T follicular helper cell (primary cell): ENCODE measurements at places on chromosomes 6 and 20.

GRCh38 chr6:129419324-129419723, 290.7 kb downstream of the ARHGAP18 start:
- DNase-seq: no peak

GRCh38 chr20:35529552-35529951, at the start of gene C20orf173:
C20orf173 (minus strand) TSS chr20:35529652; CDS start chr20:35529373, 279 bp downstream.
- no peak for DNase-seq

DNA sequence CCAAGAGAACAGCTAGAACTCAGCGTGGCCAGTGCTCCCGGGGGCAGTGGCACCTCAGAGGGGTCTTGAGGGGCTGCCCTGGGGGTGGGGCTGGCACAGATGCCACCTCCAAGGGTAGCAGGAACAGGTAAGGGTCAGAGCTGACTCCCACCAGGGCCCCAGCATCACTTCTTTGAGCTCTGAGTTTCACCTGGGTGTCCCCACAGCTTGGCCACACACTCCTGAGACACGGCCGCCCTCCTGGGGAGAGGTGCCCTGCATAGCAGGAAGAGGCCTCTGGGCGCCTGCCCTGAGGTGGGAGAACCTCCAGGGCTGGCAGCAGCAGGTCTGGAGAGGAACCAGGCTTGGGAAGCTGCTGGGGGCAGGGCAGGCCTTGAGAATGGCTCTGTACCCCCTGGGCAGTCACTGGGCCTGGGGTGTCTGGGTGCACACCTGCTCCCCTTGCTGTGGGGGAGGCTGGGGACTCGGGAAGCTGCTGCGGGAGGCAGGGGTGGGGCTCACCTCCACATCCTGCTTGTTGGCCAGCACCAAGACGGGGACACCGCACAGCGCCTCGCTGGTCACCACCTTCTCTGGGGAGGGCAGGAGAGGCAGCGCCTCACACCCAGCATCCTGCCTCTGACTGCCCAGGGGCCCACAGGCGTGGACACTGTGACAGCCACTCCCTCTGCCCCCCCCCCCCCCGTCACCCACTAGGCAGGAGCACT, 5.0 kb downstream of the TNFRSF6B start:
- no peak for DNase-seq

- no peak for DNase-seq
These were observed 18.6 kb downstream of the HFE start for GRCh38 chr6:26105842-26106241.

DNA sequence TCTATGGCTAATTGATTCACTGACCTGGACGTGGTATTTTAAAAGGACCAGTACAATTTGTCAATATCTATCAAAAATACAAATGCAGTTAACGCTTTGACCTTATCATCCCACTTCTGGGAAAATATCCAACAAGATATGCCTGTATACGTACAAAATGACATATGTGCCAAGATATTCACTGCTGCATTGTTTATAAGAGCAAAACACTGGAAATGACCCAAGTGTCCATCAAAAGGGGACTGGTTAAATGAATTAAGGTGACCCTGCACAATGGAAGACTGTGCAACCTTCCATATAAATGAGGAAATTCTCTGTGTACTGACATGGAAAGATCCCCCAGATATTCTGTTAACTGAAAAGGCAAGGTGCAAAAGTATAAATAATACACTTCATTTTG, 13.9 kb downstream of the TRAM2 start:
- DNase-seq: no peak

GRCh38 chr6:2053691-2054090, 191.7 kb downstream of the GMDS start:
- DNase-seq: no peak

GRCh38 chr6:45699663-45700062, 316.0 kb downstream of the CLIC5 start:
- no peak for DNase-seq
